SK-N-SH treated with all-trans-retinoic acid at 6 μM for 48 hours (cell line): ENCODE measurements at places on chromosomes 1 and 21.

DNA sequence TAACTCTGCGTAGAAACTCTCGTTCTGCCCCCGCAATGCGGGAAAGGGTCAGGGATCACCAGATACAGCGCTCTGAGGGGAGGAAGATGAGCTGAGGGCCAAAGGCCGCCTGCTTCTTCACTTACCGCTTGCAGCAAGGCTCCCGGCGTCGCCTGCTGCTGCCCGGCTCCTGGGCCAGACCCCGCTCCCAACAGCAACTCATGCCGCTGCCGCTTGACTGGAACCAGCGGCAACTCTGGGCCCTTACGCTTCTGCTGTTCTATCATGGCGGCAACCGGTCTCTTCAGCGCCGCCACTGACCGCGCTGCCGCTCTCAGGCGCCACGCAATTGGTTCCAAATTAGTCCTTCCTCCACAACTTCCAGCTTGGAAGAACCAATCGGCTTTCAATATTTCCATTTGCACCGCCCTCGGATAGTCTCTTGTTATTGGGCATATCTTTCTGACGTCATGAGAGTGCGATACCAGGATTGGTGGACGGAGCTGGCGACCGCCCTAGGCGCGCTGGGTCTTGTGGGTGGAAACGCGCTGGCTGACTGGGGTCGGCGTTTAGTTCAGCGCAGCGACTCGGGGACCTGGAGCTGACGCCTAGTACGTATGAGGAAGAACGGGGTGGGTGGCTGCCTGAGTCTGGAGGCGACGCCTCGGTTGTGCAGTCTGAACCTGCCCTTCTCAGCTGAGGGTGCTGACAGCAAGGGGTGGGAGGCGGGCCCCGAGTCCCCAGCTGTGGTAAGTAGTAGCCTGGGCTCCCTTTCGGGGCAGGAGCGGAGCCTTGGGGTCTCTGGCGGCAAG lies at the start of the genes SNRNP40 and ZCCHC17:
SNRNP40 (minus strand) TSS at position 303 of the 791 bp plus-strand sequence; CDS start at position 266, 37 bp downstream.
ZCCHC17 (plus strand) TSS at position 547 of the 791 bp plus-strand sequence. CDS start 13,067 bp downstream, outside the sequence.
- peak; percentile 98 for ATAC-seq

GRCh38 chr1:202801175-202801574 lies 7.0 kb downstream of the KDM5B start:
- ATAC-seq = no peak

- ATAC-seq = peak; percentile 25; the same call in 1 of the 3 replicates
These were observed 38.3 kb downstream of the WDR3 start for GRCh38 chr1:117967881-117968280.

- ATAC-seq = peak; percentile 37
These were observed 37.5 kb upstream of the LAMC2 start for GRCh38 chr1:183148599-183148998.

GRCh38 chr1:236089046-236089773 lies 24.3 kb upstream of the NID1 start:
- ATAC-seq = no peak

DNA sequence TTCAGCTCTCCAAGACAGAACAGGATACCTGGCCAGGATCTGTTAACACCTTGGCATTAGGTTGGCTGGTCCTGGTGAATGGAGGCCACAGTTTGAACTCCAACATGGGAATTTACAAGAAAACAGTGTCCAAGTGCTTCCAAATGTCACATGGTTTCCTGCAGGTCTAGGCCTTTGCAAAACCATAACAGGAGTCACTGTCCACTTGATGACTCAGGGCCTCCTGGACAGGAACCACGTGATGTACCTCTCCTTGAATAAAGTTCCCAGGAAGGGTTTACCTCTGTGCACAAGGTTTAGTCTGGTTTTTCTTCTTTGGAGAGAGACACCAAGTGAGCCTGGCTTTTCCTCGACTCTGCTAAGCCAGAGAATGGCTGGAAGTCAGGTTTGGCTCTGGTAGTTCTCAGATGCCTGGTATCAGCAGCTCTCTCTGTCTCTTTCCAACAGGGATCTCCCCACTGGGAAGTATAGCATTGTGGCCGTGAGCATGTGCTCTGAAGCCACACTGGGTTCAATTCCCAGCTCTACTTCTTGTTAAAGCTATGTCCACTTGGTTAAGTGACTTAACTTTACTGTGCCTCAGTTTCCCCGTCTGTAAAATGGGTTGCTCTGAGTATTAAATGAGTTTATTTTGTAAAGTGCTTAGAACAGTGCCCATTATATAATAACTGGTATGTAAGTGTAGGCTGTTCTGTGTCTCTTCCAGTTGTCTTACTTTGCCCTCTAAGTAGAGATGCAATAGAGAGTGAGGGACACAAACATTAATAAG lies 27.3 kb upstream of the TMEM61 start:
- no peak for ATAC-seq

GRCh38 chr1:228197555-228198147 lies 10.2 kb upstream of the OBSCN start:
- ATAC-seq = no peak

DNA sequence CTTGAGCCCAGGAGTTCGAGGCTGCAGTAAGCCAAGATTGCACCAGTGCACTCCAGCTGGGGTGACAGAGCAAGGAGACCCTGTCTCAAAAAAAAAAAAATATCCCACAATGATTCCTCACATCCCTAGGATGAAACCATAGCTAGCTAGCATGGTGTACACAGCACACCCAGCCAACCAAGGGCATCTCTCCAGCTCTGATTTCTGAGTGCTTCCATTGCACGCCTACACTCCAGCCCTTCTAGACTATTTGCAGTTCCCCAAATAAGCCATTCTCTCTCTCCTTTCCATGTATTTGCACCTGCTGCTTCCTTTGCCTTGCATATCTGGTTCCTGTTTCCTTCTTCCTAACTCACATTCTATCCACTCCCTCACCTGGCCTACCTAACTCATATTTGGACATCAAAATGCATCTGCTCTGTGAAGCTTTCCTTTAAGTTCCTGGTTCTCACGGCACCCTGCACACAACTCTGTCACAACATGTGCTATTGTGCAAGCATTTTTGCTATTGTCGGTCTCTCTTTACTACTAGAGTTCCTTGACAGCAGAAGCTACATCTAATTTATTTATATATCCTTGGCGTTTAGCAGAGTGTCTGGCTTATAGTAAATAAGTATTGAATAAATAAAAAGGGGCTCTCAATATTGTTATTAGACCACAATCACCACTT lies 2.4 kb upstream of the ELAPOR1 start:
- ATAC-seq = no peak

DNA sequence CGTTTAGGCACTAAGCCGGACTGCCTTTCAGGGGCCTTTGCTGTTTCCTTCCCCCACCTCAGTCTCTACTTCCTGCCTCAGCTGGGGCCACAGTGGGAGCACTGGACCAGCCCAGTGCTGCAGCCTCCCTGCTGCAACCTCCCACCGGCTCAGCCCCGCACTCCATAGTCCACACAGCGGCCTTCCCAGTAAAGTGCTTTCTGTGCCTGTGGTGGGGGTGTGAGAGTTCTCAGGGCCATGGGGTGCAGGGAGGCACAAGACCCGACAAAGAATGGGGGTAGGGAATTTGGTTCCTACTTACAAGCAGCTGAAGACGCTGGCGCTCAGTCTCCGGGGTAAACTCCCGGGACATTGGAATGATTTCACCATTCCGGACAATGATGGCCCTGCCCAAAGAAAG lies 3.5 kb downstream of the PPM1J start:
- ATAC-seq = no peak

DNA sequence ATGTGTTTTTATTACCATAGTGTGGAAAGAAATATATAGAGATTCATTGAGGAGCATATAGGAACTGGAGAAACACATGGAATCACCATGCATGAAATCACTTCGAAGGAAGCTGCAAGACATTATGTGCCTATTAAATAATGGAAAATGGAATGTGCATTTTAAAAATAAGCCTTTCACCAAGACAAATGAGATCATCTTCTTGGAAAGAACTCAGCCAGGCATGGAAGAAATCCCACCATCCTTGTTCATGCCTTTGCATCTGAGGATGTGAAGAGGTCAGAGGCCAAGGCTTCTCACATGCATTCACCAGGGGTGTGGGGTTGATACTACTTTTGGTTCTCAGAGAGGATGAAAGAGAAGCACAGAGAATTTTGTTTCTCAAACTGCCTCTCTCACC lies 50.0 kb downstream of the C1orf198 start:
- no peak for ATAC-seq

DNA sequence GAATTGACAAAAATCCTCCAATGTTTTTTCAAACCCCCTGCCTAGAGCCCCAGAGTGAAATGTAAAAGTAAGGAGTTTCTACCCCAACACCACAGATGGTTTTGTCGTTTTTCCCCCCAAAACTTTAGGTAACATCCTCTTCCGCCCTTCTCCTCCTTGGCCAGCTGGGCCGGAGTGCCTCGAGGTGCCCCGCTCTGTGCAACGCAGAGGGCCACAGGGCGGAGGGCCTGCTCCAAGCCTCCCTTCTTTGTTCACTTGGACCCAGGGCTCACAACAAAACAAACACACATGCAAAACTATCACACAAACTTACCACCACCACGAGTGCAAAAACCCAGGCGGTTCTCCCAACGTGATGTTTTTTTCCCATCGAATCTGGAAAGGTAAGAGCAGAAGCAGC lies 1.9 kb downstream of the SSBP3 start:
- no peak for ATAC-seq

DNA sequence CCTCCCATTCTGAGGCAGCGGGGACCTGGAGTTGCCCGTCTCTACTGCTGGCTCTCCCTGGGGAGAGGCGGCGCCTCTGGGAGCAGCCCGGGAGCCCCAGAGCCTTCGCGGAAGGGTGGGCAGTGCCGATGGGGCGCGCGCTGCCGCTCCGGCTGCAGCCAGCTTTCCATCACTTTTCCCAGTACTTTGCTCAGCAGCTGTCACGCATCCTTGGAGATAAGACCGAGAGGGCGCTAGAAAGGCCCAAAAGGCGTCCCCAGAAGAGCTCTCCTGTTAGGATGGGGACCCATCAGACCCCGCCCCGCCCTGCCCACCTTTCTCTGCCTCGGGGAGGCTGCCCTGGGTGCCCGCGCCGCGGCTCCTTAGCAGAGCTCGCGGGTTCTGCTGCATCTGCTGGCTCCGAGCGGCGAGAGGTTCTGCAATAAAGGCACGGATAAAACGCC lies 534 bp downstream of the KCNH1 start:
- ATAC-seq = peak; percentile 48

DNA sequence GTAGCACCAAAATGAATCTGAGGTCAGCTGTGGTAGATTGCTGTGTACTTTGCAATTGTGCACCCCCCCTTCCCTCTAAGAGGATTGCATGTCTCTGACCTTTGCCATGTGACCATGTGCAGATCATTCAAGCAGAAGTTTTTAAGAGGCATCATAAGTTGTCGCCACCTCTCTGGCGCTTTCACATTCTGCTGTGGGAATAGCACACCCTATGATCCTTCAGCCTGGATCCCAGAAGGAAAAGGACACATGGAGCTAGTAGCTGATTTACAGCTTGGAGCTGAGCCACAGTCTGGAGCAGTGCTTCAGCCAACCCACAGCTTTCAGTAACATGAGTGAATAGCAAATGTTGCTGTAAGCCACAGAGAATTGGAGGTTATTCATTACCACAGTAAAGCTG lies 158.5 kb downstream of the TSEN15 start:
- ATAC-seq = peak; percentile 49

GRCh38 chr1:26234644-26235370 lies 807 bp downstream of the CEP85 start:
- peak; percentile 57 for ATAC-seq

DNA sequence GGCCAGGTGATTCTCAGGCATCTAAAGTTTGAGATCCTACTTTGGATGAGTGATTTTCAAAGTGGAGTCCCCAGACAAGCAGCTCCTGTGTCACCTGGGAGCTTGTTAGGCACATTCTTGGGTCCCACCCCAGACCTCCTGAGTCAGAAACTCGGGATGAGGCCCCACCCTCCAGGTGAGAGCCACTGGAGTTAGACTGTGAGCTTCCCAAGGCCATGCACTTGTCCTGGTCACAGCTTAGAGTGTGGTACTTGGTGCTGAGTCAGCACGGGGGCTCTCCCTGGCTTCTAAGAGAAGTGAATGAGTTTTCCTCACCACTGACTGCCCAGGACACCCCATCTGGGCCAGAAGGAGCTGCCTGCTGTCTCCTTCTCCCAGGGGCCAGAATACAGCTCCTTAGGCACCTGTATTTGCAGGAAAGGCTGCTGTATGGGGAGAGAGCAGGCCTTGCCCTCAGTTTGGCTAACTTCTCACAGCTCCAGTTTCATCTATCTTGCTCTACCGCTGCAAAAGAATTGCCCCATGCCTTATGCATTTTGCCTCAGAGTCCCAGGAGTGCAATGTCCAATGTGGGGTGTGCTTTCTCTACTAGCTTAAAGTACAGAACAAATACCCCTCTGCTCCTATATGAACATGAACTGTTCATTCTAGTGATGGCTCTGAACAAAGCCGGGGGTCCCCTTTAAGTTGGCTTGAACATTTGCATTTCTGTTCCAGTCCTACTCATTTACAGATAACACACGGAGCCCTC lies 98.1 kb downstream of the PSMG1 start:
- ATAC-seq = no peak

DNA sequence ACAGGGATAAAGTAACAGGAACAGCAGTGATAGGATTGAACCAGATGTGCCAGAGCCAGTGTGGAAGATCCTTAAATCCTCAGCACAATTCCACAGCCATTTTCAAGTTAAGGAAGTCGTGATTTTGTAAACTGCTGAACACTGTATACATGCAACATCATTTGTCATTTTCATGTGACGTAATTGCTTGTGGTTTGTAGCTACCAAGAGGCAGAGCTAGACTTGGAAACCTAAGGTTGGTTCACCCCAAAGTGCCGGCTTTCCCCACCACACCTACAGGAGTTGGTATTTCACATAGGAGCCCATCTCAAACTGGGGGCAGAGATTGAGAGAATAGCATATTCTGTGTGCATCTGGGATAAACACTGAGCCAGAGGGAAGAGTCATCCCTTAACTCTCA lies 113.9 kb downstream of the CAPN8 start:
- no peak for ATAC-seq

DNA sequence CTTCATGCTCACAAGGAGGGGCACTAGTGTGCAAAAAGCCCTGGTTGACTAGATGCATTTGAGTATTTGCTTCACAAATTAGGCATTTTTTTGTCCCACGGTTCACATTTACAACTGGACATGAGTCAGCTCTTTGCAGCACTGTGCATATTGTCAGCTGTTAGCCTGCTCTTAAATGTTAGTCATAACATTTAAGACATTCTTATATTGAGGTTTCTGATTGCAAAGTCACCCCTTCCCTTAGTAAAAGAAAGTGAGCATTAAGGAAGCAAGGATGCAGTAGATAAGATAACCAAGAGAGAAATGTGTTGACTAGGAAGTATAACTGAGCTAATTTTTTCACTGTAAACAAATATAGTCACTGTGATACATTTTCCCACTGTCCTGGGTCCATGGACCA lies 132.6 kb upstream of the CTTNBP2NL start:
- ATAC-seq = no peak

- ATAC-seq = no peak
These were observed 122.2 kb upstream of the VAMP3 start for GRCh38 chr1:7648761-7649384.

- no peak for ATAC-seq
These were observed 21.4 kb downstream of the CITED4 start for GRCh38 chr1:40840526-40841323.
